ENCODE measurements at places on chromosomes 4 and X.

GRCh38 chr4:189600718-189601435 lies 339.8 kb upstream of the FRG1 start:
- no peak for DNase-seq

- DNase-seq: no peak
Measured at GRCh38 chrX:68942104-68942503, 113.3 kb downstream of the EFNB1 start.

- no peak for DNase-seq
Measured at GRCh38 chr4:21387683-21388082, 560.9 kb downstream of the KCNIP4 start.

GRCh38 chr4:38949411-38950051 lies 81.9 kb downstream of the FAM114A1 start:
- DNase-seq: no peak

DNA sequence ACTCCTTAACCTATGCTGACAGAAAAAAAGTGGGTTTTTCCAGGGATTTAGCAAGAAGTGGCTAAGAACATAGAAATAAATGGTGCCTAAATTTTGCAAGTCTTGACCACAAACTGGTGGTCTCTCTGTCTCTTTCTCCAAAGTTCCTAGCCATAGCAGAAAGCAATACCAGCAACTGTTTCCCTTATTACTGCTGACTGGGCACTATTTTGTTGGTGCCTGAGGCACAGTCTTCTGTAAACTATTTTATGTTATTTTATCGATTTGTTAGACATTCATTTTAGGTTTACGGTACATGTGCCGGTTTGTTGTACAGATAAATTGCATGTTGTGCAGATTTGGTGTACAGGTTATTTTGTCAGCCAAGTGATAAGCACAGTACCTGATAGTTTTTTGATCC lies 234.6 kb upstream of the TECRL start:
- DNase-seq: no peak

DNA sequence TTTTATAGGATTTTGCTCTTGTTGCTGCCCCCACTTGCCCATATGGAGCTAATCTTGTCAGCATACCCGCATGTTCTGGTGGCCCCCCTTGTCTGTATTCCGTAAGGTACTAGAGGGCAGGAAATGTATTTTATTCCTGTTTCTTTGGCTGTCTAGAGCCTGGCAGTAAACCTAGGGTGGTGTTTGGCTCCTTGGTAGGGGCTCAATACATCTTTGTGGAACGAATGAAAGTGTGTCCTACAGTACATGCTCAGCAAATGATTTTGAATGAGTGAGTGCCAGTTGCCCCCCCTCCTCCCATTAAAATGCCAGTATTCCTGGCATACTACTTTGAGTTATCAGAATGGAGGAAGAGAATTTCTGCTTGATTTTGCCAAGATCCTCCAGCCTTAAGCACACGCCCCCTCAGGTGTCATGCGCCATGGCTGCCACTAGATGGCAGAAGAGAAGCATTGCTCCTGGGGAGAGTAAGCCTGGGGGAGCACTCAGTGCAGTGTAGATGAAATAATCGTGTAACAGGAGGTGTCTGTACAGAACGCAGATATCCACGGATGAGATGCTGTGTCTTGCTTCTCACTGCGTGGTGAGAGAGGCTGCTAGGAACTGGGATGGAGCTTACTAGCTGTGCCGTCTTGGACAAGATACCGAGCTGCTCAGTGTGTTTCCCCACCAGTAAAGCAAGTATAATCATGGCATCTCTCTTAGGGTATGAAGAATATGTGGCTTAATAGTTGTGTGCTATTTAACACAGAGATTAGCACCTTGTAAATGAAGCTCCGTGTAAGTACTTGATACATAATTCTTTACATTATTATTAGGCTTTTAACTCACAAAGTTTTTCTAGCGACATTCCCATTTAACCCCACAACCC lies 17.2 kb upstream of the RNF212 start:
- DNase-seq: peak; percentile 70

- DNase-seq: no peak
Measured at GRCh38 chr4:14415146-14415545, 587.1 kb upstream of the CPEB2 start.

DNA sequence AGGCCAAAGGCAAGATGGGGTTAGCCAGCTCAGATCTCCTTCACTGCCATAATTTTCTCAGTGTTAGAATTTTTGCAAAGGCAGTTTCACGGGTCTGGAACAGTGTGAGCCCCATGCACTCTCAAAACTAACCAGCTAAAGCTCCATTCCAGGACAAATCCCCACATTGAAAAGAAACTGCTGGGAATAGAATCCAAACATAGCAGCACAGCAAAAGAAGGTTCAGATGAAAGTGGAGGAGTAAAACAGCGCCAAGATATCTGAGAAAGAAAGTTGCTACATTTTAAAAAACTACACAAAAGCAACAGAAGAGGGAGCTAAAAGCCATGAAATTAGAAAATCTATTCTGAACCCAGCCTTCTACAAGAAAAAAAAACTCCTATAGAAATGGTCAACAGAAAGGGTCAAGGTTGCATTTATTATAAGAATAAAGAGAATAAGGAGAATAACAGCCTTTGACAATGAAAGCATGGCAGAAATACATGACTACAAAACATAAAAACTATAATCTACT lies 39.6 kb upstream of the SLC7A3 start:
- DNase-seq: peak; percentile 14
